ENCODE measurements at places on chromosomes 2 and 18. TPM values are rescaled to one million over a fixed set of nuclear protein-coding genes. Genes with fewer than 3 reads are reported as not detected.

Gene HADHB
- 88.6 TPM for total RNA-seq

Gene MDH1B
- 0.43 TPM for total RNA-seq

Gene OTOS
- total RNA-seq, result not detected

Gene SPC25
- 7.6 TPM for total RNA-seq

Gene RAB17
- 0.22 TPM for total RNA-seq

Gene GPC1
- total RNA-seq, result 51.9 TPM

Data from placental pericyte (primary cell).